Epithelial cell of proximal tubule (primary cell): ENCODE measurements at places on chromosomes 16 and 17. TPM values are rescaled to one million over a fixed set of nuclear protein-coding genes. Genes with fewer than 3 reads are reported as not detected.

GRCh38 chr17:7014261-7014994 is 2.0 kb downstream of the RNASEK start:
- no peak for DNase-seq

GRCh38 chr17:13030459-13031300 is 12.9 kb upstream of the ELAC2 start:
- no peak for DNase-seq

DNA sequence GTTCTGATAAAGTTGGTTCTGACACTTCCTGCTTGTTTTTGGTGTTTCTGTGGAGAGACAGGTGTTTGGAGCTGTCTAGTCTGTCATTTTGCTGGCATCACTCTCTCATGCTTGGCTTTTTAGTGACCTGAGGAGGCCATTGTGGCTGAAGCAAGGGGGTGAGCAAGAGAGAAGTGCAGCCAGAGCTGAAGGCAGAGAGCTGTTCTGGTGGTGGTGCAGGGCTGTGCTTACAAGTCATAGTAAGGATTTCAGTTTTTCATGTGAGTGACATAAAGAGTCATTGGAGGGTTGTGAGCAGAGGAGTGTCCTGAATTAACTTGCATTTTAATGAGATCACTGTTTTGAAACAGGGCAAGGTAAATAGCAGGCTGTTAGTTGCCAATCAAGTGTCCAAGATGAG is 97.5 kb downstream of the CHD9 start:
- no peak for DNase-seq

- no peak for DNase-seq
These were observed 11.1 kb upstream of the ABR start for GRCh38 chr17:1190751-1191331.

KRTAP4-7 gene
- total RNA-seq = not detected in 2 replicates

DNA sequence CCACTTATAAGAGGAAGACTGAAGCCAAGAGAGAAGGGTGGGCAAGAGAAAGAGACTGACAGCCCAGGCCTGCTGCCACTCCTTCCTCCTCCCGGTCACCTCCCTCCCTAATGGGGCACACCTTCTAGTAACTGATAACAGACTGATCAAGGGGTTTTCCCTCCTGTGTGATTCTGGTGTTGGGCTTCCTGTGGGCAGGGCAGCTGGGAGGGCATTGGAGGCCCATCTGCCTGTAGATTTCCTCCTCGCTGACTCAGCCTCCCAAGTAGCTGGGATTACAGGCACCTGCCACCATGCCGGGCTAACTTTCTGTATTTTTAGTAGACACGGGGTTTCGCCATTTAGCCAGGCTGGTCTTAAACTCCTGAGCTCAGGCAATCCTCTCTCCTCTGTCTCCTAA is 16.2 kb downstream of the CA4 start:
- DNase-seq = no peak
